Stimulated activated CD8-positive, alpha-beta memory T cell treated with anti-CD3 and anti-CD28 coated beads, Interleukin-4, amount 100 ng/mL, for 4 hours (primary cell): ENCODE measurements at places on chromosomes 1 and 21.

- no peak for DNase-seq
These were observed 12.9 kb upstream of the DISC1 start for GRCh38 chr1:231613419-231614349.

- DNase-seq, result no peak
These were observed 95.6 kb upstream of the GPR52 start for GRCh38 chr1:174352117-174352516.

GRCh38 chr1:24540051-24540905 lies 15.6 kb upstream of the NCMAP start:
- DNase-seq, result no peak

DNA sequence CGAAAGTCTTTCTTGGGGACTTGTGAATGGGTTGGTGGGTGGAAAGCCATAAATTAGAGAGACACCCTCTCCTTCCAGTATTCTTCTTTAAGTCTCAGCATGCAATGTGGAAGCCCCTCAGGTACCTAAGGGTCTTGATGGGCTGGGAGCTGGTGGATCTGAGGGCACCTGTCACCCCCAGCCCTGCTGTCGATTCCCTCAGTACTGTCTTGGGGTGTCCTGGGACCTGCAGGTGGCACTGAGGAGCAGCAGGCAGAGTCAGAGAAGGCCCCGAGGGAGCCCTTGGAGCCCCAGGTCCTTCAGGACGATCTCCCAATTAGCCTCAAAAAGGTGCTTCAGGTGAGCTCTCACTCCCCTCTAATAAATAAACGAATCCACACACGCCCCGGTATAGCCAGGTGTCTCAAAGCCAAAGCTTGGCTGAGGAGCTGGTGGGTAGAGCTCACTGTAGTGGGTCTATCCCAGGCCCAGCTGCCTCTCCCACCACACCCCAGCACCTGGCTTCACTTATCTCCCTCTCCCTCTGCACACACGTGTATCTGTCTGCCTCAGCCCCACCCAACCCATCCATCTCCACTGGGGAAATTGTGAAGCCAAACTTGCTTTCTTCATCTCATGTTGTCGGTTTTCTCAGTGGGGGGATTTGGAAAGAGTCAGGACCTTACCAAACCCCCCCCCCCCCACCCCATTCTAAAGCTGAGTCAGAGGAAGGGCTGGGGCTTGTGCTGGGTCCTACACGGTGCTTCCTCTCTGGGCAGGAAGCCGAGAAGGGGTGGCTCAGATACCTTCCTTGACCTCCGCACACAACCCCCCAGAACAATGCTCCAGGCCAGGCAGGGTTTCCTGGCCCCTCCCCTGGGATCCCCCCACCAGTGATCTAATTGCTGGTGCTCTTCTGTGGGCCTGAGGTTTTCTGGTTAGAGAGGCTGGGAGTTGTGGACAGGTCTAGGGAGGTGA lies 1.6 kb downstream of the ADAM15 start:
- no peak for DNase-seq

DNA sequence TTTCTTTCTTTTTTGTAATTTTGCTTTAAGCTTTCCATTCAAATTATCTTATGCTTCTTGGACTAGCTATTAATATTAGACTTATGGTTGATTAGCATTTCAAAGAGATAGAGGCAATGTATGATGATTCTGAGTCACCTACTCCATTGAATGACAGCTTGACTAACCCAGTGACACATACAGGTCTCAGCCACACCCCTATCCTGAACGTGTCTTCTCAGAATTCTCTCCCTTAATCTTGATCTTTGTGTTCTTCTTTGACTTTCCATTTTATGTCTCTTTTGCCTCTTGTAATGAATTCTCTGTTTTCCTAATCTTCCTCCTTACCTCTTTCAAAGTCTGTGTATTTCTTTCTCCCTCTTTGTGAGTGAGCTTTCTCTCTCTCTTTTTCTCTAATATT lies 241.1 kb downstream of the PDE4B start:
- no peak for DNase-seq

DNA sequence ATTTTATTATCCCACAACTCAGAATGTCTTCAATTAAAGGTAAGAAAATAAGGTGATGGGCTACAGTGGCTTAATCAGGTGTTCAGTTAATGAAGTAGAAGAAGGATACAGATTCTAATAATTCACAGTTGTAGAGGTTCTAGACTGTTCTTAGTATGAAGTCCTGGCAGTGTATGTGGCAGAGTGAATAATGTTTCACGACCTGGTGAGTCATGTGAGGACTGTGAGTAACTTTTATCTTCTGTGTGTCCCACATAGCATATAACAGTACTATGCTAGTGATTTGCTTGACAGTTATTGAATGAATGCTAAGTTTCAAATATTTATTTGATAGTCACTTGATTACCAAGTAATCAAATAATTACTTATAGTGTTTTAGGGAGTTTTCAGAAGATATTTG lies 20.0 kb downstream of the SLC16A4 start:
- no peak for DNase-seq

- no peak for DNase-seq
These were observed 183.4 kb downstream of the ZNF281 start for GRCh38 chr1:200226268-200226968.

DNA sequence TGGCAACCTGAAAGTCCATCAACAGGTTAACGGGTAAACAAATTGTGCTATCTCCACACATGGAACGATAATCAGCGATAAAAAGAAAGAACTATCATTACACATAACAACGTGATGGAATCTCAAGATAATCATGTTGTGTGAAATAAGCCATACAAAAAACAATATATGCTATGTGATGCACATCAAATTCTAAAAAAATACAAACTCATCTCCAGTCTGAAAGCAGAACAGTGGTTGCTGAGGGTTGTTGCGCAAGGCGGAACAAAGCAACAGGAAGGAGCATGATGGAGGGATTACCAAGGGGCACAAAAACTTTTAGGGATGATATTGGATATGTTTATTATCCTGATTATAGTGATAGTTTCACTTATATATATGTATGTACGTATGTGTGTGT lies 324.8 kb downstream of the VAV3 start:
- DNase-seq, result no peak
